ENCODE measurements at places on chromosomes 11 and 22. TPM values are rescaled to one million over a fixed set of nuclear protein-coding genes. Genes with fewer than 3 reads are reported as not detected.

GRCh38 chr11:122085264-122085663, 30.8 kb downstream of the BLID start:
- no peak for DNase-seq

- peak; percentile 65 for DNase-seq
These were observed 91.8 kb downstream of the TBC1D22A start for GRCh38 chr22:46854125-46854870.

- DNase-seq, result no peak
These were observed 129.9 kb downstream of the KCNC1 start for GRCh38 chr11:17864478-17864941.

The DRD2 gene
- total RNA-seq, result 0.38 TPM

The PRAME gene
- total RNA-seq, result not detected
